SK-N-DZ (cell line): ENCODE measurements at places on chromosomes 6 and 20.

GRCh38 chr6:88493717-88494116 is 327.6 kb upstream of the CNR1 start:
- no peak for DNase-seq

GRCh38 chr6:112701201-112701600 is 354.1 kb downstream of the RFPL4B start:
- no peak for DNase-seq

DNA sequence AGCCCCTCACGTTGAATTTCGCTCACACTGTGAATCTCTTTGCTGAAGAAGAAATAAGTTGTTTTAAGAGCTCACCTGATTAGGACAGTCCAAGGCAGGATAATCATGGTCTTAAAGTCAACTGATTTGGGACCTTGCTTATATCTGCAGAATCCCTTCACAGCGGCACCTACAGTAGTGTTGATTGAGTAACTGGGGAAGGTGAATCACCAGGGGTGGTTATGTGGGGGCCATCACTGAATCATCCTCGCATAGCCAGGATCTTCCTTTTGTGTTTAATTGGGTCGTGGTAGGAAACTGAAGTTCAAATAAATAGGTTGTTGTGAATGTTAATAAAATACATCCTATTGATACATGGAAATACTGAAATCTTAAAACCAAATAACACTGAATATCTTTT is 20.2 kb upstream of the MICA start:
- no peak for DNase-seq

- DNase-seq: no peak
Measured at GRCh38 chr6:154621686-154622085, 111.2 kb upstream of the CNKSR3 start.
